NCI-H1417 (cell line): ENCODE measurements at places on chromosomes 3 and 15.

GRCh38 chr3:106842151-106842550 is 535.1 kb upstream of the CCDC54 start:
- no peak for DNase-seq

- DNase-seq, result no peak
These were observed 28.1 kb downstream of the DNAJB8 start for GRCh38 chr3:128438488-128439072.

DNA sequence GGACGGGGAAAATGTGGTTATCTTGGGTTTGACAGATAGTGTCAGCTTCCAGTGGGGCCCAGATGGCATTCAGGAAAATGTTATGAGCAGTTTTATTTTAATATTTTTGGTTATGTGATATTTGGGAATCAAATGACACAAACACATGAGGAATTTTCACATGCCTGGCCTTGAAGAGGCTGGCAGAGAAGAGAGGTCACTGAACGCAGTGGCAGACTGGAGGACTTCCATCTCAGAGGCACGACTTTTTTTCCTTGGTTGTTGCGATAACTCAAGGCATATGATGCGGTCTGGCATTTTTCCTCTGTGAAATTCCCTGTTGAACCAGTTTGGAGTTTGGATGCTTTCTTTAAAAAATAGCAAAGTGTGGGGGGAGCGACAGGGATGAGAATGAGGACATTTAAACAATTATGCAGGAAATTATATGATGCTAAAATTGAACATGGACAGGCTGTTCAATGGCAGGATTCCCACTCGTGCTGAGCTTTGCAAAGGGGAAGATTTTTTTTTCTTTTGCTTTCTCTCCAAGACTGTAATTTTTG is 36.9 kb upstream of the ARPP21 start:
- DNase-seq, result no peak

- no peak for DNase-seq
These were observed 262.5 kb downstream of the PLOD2 start for GRCh38 chr3:145898487-145898886.
